Fibroblast of lung (primary cell): ENCODE measurements at places on chromosomes 3 and 15. TPM values are rescaled to one million over a fixed set of nuclear protein-coding genes. Genes with fewer than 3 reads are reported as not detected.

The PRRT3 gene
- 1.5 and 3.8 TPM in 2 replicates for total RNA-seq

The TTLL13 gene
- under 0.01 TPM in 1 of 2 replicates, not detected in the other for total RNA-seq

GRCh38 chr3:107235193-107235927, 141.9 kb upstream of the CCDC54 start:
- H3K27me3 ChIP-seq = no peaks in the 10 kb centered on the region
- H3K4me1 ChIP-seq = peaks cover 2% of the 10 kb centered on the region
- H3K36me3 ChIP-seq = no peaks in the 10 kb centered on the region
- H3K27ac ChIP-seq = peak overlapping the region; percentile 13
- DNase-seq = no peak

The LMCD1 gene
- 40.1 and 60.1 TPM in 2 replicates for total RNA-seq

DNA sequence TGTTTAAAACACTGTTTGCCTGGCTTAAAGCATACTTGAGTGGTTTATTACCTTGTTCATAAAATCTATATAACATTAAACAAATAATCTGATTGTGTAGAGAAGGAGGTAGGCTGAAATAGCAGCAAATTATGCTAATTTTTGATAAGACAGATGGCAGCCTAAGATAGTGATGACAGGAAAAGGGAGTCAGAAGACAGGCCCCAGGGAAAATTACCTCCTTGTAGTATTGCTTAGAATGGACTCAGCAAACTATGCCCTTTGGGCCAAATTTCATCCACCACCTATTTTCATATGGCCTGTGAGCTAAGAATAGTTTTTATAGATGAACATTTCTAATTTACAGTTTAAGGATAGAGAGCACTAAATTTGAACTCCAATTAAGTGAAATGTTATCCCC, 37.8 kb downstream of the CHD2 start:
- no peaks in the 10 kb centered on the region for H3K27me3 ChIP-seq
- H3K4me1 ChIP-seq = no peaks in the 10 kb centered on the region

The CLRN1 gene
- not detected in 2 replicates for total RNA-seq

The ALDH1L1 gene
- not detected in 2 replicates for total RNA-seq

DNA sequence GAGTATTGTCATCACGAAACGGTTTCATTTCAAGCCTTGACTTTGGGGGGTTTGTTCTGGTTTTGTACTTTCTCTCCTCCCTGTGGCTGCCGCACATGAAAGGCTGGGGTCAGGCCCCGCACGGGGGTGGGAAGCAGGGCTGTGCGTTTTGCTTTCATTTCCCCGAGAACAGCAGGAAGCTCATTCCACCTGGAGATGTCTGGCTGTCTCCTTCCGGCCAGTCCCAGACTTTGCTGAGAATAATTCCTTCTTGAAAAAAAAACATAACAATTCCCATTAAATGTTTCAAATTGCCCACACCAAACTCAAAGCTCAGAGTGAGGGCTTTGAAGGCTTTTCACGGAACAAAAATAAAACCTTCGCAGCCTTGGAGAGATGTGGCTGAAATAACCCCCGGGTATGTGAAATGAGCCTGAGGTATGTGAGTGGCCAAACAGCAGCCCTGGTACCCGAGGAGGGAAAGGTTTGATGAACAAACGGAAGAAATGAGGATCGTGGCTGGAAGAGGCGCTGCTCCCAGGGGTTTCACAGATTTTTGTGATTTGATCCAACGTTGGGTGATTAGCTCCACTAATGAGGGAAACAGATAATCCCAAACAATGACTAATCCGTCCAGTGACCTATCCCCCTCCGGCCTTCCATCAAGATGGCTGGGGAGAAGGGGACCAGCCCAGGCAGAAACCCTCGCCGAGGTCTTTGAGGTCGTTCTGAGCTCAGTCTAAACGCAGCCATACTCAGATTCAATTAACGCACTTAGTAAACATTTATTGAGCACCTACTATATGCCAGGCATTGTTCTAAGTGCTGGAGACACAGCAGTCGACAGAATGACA, 126.9 kb upstream of the MEF2A start:
- H3K4me1 ChIP-seq = peaks cover 15% of the 10 kb centered on the region
- peak; percentile 35 for DNase-seq
- H3K4me3 ChIP-seq = no peak overlapping the region
- no peaks in the 10 kb centered on the region for H3K36me3 ChIP-seq

DNA sequence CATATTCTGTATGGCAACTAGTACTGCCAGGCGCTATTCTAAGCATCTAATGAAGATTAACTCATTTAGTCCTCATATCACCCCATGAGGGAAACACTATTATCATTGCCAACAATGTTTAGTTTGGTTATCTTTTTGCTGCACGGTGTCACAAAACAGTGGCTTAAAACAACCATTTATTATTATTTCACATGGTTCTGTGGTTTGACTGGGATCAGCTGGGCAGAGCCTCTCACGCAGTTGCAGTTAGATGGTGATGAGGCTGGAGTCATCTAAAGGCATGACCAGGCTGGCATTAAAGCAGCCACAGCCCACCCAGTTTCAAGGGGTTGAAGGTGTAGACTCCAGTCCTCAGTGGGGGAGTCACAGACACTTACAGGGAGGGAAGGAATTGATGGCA, 32.8 kb upstream of the RASA2 start:
- peaks cover 25% of the 10 kb centered on the region for H3K4me1 ChIP-seq
- H3K4me3 ChIP-seq = no peak overlapping the region
- H3K27ac ChIP-seq = peak overlapping the region; percentile 86
- H3K27me3 ChIP-seq = no peaks in the 10 kb centered on the region
- DNase-seq = no peak
- H3K36me3 ChIP-seq = no peaks in the 10 kb centered on the region

- no peaks in the 10 kb centered on the region for H3K27me3 ChIP-seq
- H3K4me3 ChIP-seq = no peak overlapping the region
- no peak overlapping the region for H3K27ac ChIP-seq
- no peaks in the 10 kb centered on the region for H3K36me3 ChIP-seq
Observed at GRCh38 chr15:29631076-29632070, 190.9 kb downstream of the TJP1 start.

GRCh38 chr3:101149251-101149650, 156.0 kb upstream of the ABI3BP start:
- no peaks in the 10 kb centered on the region for H3K36me3 ChIP-seq
- H3K27ac ChIP-seq = no peak overlapping the region
- H3K27me3 ChIP-seq = no peaks in the 10 kb centered on the region
- DNase-seq = no peak
- no peak overlapping the region for H3K4me3 ChIP-seq

GRCh38 chr3:120661106-120661905, 20.7 kb downstream of the HGD start:
- no peaks in the 10 kb centered on the region for H3K4me1 ChIP-seq
- DNase-seq = no peak
- H3K27ac ChIP-seq = no peak overlapping the region
- H3K27me3 ChIP-seq = peaks cover 2% of the 10 kb centered on the region
- no peaks in the 10 kb centered on the region for H3K36me3 ChIP-seq

The SEMA7A gene
- 2.3 and 5.6 TPM in 2 replicates for total RNA-seq

The TFRC gene
- total RNA-seq = 169 and 184 TPM in 2 replicates

The RTP1 gene
- total RNA-seq = under 0.01 TPM in 1 of 2 replicates, not detected in the other

DNA sequence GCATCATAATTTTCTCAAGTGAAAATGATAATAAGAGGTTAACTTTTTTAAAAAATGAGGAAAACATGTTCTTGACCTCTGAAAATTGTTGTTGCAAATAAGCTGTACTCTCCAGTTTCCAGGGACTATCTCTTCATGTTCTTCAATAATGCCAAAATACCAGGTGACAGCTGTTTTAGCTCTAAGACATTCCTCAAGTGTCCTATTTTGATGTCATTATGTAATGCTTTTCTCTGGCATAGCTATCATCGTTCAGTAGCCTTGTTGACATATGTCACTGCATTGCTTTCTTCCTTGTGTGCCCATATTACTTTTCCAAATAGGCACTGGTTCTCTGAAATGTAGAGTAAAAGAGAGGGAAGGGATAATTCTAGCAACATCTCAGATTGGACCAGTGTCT, 5.7 kb upstream of the FILIP1L start:
- H3K27ac ChIP-seq = no peak overlapping the region
- H3K4me1 ChIP-seq = no peaks in the 10 kb centered on the region
- H3K36me3 ChIP-seq = no peaks in the 10 kb centered on the region
- H3K4me3 ChIP-seq = no peak overlapping the region

DNA sequence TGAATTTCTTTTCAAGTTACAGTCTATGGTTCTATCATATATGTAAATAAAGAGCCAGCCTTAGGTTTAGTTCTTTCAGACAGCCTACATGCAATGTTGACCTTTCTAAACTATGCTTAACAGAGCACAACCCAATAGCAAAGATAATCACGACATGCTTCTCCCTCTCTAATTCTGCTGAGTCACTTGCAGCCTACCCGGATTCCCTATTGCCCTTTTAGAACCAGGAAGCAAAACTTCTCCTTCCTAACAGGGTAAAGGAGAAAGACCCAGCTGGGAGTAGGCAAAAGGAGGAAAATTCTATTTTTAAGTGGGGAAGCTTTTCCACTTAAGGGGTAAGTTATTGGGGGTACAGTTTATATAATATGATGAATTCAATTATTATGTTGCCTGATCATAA, 79.3 kb downstream of the SLC7A14 start:
- peaks cover 8% of the 10 kb centered on the region for H3K4me1 ChIP-seq
- H3K27ac ChIP-seq = peak overlapping the region; percentile 52
- H3K36me3 ChIP-seq = no peaks in the 10 kb centered on the region
- DNase-seq = peak; percentile 53
- no peaks in the 10 kb centered on the region for H3K27me3 ChIP-seq

DNA sequence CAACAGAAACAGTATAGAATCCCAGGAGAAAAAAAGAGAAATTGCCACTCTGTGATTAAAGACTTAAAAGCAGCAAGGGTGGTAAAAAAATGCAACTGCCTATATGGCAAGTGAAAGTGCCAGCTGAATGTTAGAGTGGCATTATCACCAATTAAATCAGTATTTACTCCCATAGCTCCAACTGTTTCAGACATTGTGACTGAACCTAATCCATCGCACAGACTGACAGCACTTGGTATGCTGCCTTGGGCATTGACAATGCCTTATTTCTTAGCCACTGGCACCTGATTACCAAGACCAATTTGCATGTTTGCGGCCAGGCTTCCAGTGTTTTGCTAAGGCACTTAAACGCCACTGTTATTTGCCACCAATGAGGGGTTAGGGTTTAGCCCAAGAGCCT, 201.9 kb upstream of the NECTIN3 start:
- no peak overlapping the region for H3K27ac ChIP-seq
- H3K4me3 ChIP-seq = no peak overlapping the region
- no peak for DNase-seq
- no peaks in the 10 kb centered on the region for H3K27me3 ChIP-seq
- no peaks in the 10 kb centered on the region for H3K36me3 ChIP-seq
- no peaks in the 10 kb centered on the region for H3K4me1 ChIP-seq

GRCh38 chr15:68602459-68603215, 23.8 kb downstream of the CORO2B start:
- H3K4me1 ChIP-seq = peaks cover 39% of the 10 kb centered on the region
- no peaks in the 10 kb centered on the region for H3K36me3 ChIP-seq
- H3K27ac ChIP-seq = no peak overlapping the region

DNA sequence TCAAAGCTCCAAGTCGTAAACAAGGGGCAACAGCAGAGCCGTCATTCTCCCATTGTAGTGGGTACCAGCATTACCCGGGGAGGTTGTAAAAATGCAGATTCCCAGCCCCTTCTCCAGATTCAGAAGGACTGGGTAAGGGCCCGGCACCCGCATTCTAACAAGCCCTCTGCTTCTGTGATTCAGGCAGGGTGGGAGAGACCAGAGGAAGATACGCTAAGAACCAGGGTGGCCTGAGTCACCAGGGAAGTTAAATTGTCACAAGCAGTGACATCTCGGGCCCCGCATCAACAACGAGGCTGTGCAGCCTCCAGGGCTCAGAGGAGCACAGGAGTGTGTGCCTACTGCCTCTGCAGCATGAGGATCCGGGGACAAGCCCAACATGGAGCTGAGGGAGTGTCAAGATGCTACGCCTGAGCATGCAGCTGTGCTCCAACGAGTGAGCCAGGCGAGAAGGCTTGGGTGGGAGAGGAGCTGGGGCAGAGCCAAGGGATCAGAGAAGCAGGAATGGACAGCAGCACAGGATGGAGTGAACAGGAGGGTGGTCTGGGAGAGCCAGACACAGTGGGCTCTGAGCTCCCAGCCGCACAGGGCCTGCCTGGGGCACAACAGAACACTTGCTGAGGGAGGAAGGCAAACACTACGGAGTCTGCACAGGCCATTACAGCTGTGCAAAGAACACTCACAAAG, 68.5 kb downstream of the CPN2 start:
- DNase-seq = no peak
- H3K27me3 ChIP-seq = peaks cover 7% of the 10 kb centered on the region
- peaks cover 2% of the 10 kb centered on the region for H3K4me1 ChIP-seq
- H3K36me3 ChIP-seq = no peaks in the 10 kb centered on the region
- H3K4me3 ChIP-seq = no peak overlapping the region

DNA sequence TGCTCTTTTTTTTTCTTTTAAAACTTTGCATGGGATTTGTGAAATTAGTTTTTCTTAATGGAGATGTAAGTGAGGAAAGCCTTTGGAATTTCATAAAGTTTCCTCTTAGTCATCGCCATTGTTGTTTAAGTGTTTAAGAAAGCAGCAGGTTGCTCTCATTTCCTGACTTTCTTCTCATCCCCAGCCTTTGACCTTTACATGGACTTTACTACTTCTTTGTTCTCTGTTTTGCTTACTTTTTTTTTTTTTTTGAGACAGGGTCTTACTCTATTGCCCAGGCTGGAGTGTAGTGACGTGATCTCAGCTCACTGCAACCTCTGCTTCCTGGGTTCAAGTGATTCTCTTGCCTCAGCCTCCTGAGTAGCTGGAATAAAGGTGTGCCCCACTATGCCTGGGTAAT, 38.6 kb downstream of the FBXL2 start:
- no peaks in the 10 kb centered on the region for H3K36me3 ChIP-seq
- DNase-seq = peak; percentile 79
- H3K27ac ChIP-seq = no peak overlapping the region
- peaks cover 2% of the 10 kb centered on the region for H3K4me1 ChIP-seq
- no peaks in the 10 kb centered on the region for H3K27me3 ChIP-seq
- no peak overlapping the region for H3K4me3 ChIP-seq

DNA sequence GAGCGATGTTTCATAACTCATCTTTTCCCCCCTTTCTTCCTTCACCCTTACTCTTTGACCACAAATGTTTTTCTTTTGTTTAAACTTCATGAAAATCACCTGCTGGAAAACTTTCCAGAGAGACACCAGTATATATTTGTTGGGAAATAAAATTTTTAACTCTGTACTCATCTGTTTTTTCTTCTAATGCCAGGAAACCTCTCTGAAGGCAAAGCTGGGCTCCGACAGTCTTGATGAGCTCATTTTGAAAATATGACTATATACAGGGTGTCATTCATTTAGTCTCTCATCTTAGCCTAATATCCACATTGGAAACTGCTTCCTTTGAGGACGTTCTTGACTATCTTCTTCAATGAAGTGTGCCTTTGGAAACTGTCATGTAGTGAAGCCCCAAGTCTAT, 339.6 kb upstream of the ROBO2 start:
- H3K4me1 ChIP-seq = no peaks in the 10 kb centered on the region
- no peak for DNase-seq
- no peak overlapping the region for H3K27ac ChIP-seq
- H3K4me3 ChIP-seq = no peak overlapping the region
- no peaks in the 10 kb centered on the region for H3K36me3 ChIP-seq

The GPR27 gene
- total RNA-seq = under 0.01 TPM in 1 of 2 replicates, not detected in the other

DNA sequence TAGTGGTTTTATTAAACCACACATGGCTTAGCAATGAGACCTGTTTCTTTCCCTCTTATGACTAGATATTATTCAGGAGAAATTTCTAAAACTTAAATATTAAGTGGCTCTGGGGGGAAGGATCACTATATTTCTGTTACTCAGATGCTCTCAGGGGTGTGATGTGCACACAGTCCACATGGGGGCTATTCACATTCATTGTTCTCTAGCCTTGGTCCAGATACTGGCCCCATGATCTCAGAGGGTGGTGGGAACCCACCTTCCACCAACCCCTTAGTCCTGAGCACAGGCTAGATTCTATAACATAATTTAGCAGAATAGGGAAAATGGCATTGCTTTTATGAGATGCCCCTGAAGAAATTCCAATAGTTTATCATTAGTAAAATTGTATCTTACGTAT, 149.0 kb upstream of the ST8SIA2 start:
- DNase-seq = no peak
- H3K27ac ChIP-seq = no peak overlapping the region
- H3K36me3 ChIP-seq = no peaks in the 10 kb centered on the region
- no peaks in the 10 kb centered on the region for H3K4me1 ChIP-seq
- H3K27me3 ChIP-seq = no peaks in the 10 kb centered on the region
- no peak overlapping the region for H3K4me3 ChIP-seq
